ENCODE measurements at places on chromosomes 3 and 15. TPM values are rescaled to one million over a fixed set of nuclear protein-coding genes. Genes with fewer than 3 reads are reported as not detected.

- no peak for DNase-seq
Observed at GRCh38 chr3:35643495-35643894, 4.2 kb downstream of the ARPP21 start.

DNA sequence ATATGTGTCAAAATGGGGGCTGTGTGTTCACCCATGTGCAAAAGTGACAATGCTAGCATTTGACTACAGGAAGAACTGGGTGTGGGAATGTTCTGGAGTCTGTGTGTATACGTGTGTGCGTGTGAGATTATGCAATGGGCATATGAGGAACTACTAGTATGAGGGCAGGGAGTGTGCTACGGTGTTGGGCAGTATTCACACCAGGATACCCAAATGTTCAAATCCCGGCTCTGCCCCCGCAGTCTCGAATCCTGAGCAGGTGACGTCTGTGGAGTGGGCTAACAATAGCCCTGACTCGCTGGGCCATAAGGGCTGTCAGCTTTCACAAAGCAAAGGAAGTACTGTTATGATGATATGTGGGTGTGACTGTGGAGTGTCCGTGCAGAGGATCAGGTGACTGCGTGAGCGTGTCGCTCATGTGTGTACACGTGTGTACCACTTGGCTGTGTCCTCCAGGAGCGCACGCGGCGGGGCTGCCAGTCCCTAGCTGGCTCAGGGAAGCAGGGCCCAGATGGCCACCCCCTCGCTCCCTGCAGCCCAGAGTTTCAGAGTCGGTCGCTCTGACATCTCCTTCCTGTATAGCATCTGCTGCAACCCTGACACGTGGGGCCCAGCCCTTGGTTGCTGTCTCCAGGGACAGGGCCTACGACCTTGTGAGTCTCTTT lies 27.2 kb downstream of the IQSEC1 start:
- no peak for DNase-seq

DNA sequence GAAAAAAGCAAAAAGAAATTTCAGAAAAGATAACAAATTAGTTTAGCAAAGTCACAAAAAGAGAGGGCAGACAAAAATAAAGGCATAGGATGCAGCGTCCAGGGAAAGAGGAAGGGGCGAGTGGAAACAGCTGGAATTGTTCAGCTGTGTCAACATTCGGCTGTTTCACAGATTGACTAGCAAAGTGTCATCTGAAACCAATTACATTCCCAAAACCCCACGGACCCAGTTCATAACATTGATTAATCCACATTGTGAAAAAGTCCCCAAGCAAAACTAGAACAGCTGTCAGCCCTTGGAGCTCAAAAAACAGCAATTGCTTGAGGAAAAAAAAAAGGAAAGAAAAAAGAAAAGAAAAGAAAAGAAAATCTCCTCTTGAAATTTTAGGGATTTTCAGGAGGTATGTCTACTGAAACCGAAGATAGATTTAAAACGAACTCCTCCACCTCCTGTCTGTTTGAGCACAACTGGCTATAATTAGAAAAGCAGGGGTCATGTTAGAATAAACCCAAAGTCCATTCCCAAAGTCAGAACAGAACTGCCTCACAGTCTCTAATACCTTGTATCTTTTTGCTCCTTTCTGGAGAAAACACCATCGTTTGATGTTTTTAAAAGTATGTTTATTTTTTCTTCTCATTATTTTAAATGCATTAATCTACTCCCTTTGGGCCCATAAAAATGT lies 159.6 kb downstream of the RORA start:
- no peak for DNase-seq

DNA sequence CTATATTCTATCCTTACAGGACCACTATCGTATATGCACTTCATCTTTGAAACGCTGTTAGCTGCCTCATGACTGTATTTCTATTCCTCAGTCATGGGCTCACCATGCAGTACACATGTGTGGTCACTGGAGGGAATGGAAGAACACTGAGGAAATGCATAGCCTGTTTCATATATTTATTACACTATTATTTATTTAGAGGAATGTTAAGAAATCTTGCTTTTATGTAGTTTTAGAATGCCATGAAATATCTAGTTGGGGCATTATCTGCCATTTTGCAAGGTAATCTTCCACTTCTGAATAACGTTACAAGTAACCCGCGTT lies 155.7 kb downstream of the IGF1R start:
- no peak for DNase-seq

KCNMB2 gene
- 32.1 TPM for polyA plus RNA-seq

ANKUB1 gene
- 0.17 TPM for polyA plus RNA-seq

FETUB gene
- not detected for polyA plus RNA-seq

CLN6 gene
- polyA plus RNA-seq = 41.4 TPM

All from right renal pelvis (tissue), 4 donors.